ENCODE measurements at places on chromosomes 13 and 19. TPM values are rescaled to one million over a fixed set of nuclear protein-coding genes. Genes with fewer than 3 reads are reported as not detected.

DNA sequence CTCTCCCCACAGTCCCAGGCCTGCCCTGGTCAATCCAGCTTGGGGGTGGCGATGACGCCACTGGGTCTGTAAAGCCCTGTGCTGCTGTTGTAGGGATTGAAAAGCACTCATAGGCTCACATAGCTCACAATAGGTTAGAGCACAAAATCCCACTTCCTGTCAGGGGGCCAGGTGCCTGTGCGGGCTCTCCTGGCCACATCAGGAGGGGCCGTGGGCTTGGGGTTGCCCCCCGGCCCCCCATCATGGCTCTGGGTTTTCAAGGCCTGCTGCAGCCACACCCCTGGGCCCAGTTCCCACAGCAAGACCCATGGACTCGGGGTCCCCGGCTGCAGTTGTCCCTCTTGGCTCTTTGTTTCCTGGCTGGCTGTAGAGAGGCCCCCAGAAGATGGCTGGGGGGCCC lies 62.9 kb downstream of the SMARCA4 start:
- DNase-seq: no peak

DNA sequence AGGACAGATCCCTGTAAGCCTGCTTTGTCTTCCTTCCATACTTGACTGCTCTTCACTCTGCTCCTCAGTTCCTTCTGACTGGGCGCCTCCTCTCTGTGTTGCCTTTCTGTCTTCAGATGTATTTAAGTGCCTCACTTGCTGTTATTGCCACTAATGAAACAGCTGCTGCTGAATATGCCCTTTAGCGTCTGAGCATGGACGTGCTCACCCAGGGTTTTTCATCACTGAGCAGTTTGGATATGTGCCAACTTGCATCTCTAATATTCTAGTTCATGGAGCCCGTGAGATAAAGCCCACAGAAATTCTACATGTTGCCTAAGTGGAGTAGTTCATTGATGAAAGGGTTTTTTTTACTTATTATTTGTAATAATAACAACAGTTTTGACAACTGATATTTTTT lies 198.2 kb downstream of the MYO16 start:
- DNase-seq: no peak

DNA sequence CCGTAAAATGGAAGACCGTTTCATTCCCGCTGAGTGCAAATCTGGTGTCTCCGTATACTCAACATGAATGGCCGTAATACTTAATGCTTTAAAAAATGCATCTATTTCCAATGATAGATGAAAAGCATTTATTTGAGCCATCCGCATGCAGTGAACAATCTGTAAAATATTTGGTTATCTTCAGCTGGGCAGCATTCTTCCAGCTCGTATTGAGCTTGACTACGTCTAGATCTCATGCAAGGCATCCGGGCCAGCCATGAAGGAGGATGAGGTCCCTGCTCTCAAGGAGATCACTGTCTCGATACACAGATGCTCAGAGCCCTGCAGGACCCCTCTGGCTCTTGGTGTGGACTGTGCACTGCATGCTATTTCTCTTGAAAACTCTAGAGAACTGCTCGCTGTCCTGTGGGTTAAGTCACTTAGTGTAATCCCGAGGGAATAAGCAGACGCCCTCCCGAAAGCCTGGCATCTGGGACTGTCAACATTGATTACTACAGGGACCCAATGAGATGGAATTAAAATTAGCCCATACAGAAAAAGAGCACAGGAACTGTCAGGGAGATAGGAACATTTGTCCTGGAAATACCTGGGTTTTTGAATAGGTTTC lies 112.4 kb upstream of the RNF113B start:
- no peak for DNase-seq

DNA sequence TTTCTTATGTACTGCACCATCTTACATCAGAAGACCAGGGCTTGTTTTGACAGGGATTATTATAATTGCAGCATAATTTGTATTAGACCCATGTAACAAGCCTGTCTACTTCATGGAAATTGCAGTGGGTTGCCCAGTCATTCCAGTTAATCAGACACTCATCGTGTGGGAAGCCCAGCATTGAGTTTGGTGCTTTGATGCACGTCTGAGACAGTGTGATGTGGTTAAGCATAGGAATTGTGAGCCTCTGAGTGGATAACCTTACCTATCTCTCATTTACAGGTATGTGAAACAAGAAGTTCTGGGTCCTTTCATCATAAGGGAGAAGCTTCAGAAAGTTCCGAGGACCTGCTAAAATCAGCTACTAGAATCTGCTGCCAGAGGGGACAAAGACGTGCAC lies 12.8 kb downstream of the RGCC start:
- DNase-seq: no peak

The PRKCG gene
- not detected for total RNA-seq

The NMRK2 gene
- 0.39 TPM for total RNA-seq

The CHAMP1 gene
- 12.7 TPM for total RNA-seq
